ENCODE measurements at places on chromosomes 3 and 15.
A peak's percentile ranks its signal among the peaks of the same experiment; 100 is the strongest.

DNA sequence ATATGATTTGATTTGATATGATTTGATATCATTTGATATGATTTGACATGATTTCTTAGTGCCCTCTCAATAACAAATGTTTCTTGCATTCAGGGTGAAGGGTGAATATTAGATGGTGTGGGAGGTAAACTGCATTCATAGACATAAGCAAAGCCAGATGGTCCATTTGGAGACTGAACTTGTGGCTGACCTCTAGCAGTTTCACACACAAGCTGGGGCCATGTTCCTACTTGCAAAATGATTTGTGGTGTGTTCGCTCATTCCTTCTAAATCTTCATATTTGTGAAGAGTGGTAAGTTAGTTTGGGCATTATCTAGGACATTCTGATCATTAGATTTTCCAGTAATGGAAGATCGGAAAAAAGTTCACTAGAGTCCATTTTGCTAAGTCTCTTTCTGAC, 40.5 kb upstream of the CCR4 start:
- DNase-seq = no peak

DNA sequence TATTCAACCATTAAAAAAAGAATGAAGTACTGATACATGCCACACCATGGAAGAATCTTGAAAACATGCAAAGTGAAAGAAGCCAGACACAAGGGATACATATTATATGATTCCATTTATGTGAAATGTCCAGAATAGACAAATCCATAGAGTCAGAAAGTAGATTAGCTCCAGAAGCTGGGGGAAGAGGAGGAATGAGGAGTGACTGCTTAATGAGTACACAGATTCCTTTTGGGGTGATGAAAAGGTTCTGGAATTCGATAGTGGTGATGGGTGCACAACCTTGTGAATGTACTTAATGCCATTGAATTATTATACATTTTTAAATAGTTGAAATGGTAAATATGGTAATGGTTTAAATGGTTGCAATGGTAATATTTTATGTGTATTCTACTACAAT, 90.6 kb upstream of the SPATA12 start:
- no peak for DNase-seq

- DNase-seq = peak; percentile 100
Observed at GRCh38 chr3:36992806-36993325, at the start of gene EPM2AIP1. Gene EPM2AIP1 (minus strand): TSS chr3:36993131. CDS start chr3:36993077, 54 bp downstream.

GRCh38 chr15:58731756-58732535, 17.6 kb downstream of the ADAM10 start:
- peak; percentile 47 for DNase-seq

- no peak for DNase-seq
Observed at GRCh38 chr15:92109191-92109873, 255.8 kb downstream of the SLCO3A1 start.

DNA sequence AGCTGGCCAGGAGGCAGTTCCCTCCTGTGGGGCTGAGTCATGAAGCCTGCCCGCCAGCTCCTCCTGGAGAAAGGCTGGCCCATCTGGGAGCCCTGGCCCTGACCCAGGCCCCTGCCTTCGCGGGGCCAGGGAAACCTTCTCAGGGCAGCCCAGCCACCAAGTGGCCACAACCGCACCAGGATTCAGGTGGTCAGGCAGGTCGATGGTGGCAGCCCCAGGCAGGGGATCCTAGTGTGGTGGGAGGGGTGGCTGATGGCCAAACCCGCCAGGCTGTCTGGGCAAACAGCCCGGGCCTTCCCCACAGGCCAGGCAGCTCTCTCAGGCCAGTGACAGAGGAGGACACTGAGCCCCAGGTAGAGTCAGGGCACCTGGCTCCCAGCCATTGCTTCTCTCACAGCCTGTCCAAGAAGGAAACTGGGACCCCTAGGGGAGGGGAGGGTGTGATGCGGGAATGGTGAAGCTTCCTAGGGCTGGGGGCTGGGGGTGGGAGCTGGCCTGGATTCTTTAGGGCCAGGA, 1.2 kb downstream of the TWF2 start:
- peak; percentile 92 for DNase-seq

DNA sequence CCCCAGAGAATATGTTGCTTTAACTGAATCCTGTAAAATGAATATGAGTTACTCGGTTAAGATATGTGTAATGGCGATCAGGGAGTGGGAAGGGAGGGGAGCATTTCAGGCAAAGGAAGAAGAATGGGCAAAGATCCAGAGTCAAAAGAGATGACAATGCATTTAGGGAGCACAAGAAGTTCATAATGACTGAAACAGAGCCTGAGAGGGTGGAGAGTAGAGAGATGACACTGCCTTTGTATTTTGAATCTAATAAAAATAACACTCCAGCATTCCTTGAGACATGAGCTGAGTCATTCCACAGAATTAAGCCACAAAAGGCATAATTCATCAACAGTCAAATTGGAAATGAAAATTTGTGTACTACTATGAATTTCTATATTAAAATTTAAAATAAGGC, 105.3 kb upstream of the PEX5L start:
- DNase-seq = no peak

DNA sequence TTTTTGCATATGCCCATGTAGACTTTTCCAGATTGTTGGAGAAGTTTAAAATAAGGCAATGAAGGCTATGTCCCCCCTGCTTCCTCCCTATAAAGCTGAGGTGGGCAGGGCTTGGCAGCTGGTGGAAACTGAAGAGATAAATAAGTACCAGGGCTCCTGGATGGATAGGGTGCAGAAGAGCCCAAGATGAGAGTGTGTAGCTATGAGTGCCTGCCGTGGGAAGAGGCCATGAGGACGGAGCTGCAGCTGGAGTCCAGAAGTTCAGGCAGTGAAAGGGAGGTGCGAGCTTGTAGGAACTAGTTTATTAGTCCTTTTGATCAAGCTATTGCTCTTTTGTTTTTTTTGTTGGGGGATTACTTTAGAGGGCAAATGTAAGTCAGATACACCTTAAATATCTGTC, 52.4 kb downstream of the PHLDB2 start:
- no peak for DNase-seq

GRCh38 chr3:109188741-109189140, 52.2 kb downstream of the C3orf85 start:
- DNase-seq = no peak

GRCh38 chr15:77607894-77608261, 24.8 kb downstream of the LINGO1 start:
- DNase-seq = no peak

- DNase-seq = peak; percentile 35
Observed at GRCh38 chr3:142930463-142930862, 33.0 kb downstream of the PAQR9 start.

DNA sequence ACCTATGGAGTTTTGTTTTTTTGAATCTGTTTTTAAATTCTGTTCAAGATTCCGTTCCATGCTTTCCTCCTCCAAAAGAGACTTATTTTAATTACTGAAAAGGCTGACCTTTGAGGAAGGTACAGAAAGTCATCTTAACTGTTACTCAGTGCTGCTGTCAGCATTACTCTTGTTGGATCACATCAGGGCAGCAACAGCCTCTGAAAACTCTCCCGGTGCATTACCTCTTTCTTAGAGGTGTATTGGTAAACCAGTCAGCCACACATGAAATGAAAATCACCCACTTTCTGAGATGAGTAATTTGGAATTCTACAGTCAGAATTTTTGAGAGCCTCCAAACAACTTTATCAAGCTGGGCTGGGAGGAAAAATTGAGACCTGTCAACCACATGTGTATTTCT, 88.5 kb upstream of the LIMD1 start:
- no peak for DNase-seq

- no peak for DNase-seq
Observed at GRCh38 chr3:189394599-189395121, 222.9 kb downstream of the TPRG1 start.

GRCh38 chr3:181691901-181692300, 19.8 kb upstream of the SOX2 start:
- no peak for DNase-seq

DNA sequence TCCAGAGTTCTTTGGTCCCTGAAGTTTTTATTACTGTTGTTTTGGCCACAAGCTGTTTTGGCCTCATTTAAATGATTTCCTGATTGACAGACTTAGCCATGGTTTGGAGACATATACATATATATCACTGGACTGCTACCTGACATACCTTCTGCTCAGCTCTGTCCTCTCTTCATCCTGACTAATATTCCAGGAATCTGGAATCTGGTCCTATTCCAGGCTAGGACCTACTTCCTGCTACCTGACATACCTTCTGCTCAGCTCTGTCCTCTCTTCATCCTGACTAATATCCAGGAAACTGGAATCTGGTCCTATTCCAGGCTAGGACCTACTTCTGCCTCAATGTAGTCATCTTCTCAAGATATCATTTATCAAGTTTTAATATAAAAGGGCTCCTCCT, 724.4 kb upstream of the ROBO1 start:
- no peak for DNase-seq

DNA sequence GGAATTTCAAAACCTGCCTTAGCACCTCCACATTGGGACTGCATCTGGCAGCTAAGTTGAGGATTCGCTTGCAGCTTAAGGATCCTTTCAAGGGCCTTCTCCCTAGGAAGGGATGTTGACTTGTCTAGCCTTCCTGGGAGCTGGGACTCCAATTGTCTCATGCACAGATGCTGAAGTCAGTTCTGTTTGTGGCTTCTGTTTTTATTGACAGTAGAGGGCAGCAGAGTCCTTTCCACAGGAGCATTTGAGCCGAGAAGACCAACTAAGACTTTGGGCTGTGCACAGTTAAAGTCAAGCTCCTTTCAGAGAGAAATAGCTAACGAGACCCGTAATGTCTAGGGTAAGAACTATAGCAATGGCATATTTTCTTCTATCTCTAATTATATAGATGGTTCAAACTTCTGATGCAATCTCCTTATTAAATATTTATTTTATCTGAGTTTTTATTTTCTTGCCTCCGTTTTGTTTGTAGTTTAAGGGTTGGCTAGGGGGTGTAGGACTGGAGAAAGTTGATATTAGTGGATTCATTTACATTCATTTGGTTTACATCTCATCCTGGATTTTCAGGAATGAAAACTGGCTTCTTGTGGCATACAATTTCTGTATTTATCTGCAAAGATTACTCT, 59.7 kb upstream of the KBTBD8 start:
- peak; percentile 3 for DNase-seq

DNA sequence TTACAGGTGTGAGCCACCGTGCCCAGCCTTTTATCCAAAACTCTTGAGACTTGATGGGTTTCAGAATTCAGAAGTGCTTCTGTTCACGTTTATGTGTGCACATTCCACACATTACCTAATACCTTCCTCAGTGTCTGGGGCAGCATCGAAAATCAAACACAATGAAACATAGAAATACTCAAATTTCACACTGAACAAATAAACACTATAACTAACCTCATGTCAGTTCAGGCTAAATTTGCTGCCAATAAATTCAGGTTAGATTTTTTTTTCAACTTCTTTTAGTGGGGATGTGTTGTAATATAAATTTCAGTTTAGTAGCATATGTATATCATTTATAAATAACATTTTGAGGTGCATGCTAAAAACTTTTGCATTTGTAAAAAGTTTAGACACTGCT, 2.8 kb downstream of the EIF2AK4 start:
- no peak for DNase-seq

GRCh38 chr15:85597155-85597815, 197.4 kb downstream of the KLHL25 start:
- DNase-seq = no peak

DNA sequence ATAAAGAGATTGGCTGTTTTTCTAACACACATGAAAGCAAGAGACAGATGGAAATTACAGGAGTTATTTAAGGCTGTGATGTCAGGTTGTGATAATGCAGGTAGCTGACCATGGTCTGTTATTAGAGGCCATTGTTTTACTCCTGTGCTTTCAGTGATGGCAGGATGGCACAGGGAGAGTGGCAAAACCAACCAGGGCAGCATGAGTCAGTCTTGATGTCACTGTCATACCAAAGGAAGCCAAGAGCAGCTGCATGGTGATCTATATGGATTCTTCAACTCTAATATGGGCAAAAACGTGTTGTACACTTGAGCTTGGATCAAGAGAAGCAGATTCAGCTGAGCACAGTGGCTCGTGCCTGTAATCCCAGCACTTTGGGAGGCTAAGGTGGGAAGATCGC, 91.8 kb upstream of the LMOD3 start:
- peak; percentile 17 for DNase-seq

DNA sequence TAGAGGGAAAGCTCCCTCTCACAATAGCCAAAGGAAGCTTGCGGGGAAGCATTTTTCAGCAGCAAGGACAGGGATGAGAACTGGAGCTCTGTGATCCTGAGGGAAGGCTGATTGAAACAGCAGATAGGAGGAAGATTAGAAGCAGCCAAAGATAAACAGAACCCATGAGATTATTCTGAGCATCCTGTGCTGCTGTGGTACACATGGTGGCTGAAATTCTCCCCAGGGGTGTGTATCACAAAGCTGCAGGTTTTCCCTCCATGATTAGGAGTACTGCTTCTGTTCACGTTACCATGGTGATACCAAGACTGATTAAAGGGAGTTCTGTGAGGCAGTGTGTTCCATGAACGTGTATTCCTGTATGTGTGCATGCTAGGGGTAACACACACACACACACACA, 30.3 kb upstream of the PSMD6 start:
- no peak for DNase-seq

DNA sequence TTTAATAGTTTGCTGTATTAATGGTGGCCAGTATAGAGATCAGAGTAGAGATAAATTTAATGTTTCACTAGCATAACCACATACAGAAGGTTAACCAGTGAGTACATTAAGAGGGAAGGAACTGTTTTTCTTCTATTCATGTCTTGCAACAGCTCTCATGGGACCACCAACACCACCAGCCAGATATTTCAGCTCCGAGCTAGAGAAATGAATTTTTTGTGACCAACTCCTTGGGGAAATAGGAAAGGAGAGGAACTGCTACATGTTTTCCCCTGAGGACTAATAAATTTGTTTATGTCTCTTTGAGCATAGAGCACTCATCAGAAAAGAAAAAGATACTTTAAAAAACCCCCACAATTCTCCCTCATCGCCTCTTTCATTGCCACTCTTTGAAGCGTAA, 247.5 kb downstream of the MBNL1 start:
- no peak for DNase-seq

- DNase-seq = no peak
Observed at GRCh38 chr15:62128916-62129315, 36.2 kb downstream of the C2CD4B start.

DNA sequence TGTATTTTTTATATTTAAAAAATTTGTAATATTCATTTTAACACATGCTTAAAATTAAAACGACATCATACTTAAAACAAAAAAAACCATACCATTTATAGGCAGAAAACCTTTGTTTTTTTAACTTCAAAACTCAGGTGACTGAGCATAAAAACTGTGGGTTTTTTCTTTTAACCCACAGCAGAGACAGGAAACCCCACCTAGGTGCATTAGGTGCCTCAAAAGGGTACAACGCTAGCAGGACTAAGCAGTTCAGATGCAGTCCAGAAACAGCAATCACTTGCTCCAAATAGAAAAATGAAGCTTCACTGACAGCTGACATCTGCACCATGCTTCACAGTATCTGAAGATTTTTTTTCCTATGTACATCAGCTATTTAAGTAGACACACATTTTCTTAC, 52.3 kb downstream of the GLB1 start:
- no peak for DNase-seq

GRCh38 chr3:125416235-125416634, 41.1 kb upstream of the ZNF148 start:
- no peak for DNase-seq

GRCh38 chr3:53137835-53138446, 7.7 kb upstream of the RFT1 start:
- peak; percentile 11 for DNase-seq

GRCh38 chr3:37907906-37908305, 46.2 kb downstream of the CTDSPL start:
- no peak for DNase-seq
